ENCODE measurements at places on chromosomes 7 and 10.

DNA sequence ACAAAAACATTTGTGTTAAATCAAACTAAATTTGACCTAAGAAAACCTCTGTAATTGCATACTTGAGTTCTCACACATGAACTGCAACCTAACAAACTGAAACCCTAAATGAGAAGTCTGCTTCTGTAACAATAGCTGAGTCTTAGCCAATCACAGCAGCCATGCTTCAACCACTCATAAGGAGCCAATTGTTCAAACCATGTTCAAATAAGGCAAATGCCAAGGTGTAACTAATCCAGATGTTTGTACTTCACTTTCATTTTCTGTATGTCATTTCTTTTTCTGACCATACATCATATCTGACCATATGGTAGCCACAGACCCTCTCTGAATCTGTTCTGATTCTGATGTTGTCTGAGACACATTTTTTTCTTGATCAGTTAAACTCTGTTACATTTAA, 47.5 kb upstream of the ANTXRL start:
- no peak for DNase-seq

DNA sequence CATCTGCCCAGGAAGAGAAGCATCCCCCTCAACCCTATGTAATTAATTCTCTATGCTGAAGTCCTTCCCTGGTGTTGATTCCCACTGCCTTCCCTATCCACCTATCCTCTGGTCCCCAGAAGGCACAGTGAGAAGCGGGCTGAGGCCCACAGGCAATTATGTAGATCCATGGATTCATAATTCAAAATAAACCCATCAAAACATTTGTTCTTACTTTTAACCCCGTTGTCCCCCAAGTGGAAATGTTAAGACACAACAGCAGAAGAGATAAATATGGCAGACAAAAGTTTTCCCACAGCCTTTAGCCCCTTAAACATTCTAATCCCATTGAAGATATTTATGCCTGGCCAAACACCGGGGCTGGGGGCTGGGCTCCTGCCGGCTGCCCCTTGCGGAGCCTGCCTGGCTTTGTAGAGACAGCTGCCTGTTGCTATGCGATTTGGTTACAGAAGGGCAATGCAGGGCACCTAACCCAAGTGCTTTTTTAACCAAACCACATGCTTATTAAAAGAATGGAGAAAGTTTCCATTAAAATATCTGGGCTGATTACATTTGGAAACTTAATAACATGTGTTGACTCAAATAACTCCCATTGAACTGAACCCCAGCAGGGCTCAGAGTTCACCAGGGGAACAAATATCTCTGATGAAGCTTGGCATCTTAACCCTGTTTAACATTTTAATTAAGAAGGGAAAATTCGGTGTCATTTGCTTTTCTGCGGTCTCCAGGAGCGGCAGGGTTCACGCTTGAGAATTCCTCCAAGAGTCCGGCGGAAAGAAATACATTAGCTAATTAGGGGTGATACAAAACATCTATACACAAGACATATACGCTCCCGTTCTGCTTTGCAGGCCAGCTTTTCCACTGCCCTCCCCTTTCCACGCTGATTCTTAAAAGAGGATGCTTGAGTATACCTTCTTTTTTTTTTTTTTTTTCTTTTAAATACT, 110.8 kb upstream of the FGFR2 start:
- DNase-seq = no peak

GRCh38 chr10:86227501-86228258, 138.9 kb downstream of the GRID1 start:
- DNase-seq = no peak

DNA sequence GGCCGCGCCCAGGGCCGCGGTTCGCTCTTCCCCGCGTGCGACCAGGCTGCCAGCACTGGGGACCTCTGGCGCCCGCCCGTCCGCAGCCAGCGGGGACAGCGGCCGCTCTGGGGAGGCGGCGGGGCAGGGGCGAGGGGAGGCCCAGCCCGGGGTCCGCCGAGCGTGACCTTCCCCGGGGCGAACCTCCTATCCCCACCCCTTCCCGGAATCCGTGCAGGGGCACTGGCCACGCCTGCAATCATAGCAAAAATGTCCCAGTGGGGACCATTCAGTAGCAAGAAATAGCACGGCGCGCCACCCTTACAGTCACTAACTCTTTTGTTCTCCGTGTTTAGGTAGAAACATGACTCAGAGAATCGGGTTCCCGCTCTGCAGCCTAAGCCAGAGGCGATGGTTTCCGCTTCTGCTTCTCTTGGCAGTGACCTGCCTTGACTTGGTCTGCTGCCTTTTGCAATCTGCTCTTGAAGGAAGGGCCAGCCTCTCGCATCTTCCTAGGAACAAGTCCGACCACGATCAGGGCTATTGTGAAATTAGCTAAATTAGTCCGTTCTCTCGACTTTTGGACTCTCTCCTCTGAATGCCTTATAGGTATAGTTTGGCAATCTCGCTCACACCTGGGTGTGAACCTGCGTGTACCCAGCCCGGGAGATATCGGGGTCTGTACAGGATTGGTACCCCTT, 79.3 kb upstream of the ACBD5 start:
- peak; percentile 72 for DNase-seq

- peak; percentile 26 for DNase-seq
These were observed 30.6 kb upstream of the PCBD1 start for GRCh38 chr10:70918851-70919530.

All from activated CD4-positive, alpha-beta T cell treated with anti-CD3 and anti-CD28 coated beads for 36 hours (primary cell).